ENCODE measurements at places on chromosomes 6 and 20. TPM values are rescaled to one million over a fixed set of nuclear protein-coding genes. Genes with fewer than 3 reads are reported as not detected.

DNA sequence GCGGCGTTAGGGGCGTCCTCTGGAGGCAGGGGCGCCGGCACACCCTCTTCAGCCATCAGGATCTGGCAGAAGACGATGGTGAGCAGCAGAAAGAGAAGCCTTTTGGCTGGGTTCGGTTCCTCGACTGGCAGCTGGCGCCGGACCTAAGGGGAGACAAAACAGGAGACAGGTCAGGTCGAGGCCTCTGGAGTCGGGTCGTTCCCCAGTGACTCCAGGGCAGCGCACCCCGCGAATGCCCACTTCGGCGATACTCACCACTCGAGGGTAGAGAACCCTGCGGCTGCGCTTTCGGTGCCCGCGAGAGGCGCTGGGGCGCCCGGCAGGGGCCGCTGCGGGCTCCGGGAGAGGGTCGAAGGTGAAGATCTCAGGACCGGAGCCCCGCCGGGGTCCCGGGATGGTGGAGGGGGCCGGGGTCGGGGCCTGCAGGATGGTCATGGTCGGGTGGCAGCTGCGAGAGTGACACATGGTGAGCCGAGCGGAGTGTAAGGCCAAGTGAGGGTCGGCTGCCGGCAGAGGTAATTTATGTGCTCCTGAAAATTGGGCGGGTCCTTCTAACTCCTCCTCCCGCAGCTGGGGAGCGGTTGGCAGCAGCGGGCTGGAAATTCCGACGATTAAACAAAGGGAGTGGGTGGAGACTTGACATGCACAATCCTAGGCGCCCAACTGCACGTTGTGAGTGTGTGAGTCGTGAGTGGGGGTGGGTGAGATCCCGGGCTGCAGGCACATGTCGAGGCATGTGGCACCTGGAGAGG lies at the start of gene IER3:
Gene IER3 (minus strand): TSS at position 494 of the 752 bp plus-strand sequence. CDS start 29 bp downstream, at position 465.
- DNase-seq: peak; percentile 95

GRCh38 chr6:53360093-53360912 lies 11.6 kb upstream of the ELOVL5 start:
- peak; percentile 55 for DNase-seq

The SUPT3H gene
- 35.8 TPM for total RNA-seq

DNA sequence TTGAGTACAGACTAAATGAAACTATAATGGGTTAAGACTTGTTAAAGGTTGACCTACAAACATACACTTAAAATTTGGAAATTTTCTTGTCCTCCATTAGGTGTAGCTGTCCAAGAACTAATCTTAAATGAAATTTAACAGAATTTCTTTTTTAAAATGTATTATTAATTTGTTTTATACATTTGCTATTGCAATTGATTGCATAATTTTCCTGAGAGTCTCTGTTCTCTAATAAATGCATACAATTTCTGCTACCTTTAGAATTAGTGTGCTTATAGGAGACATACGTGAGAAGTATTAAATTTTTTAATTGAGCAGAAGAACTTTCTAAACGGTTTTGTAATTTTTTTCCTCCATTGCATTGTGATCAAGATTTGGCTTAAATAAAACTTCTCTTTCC lies 1.5 kb downstream of the FAM135A start:
- DNase-seq: no peak

DNA sequence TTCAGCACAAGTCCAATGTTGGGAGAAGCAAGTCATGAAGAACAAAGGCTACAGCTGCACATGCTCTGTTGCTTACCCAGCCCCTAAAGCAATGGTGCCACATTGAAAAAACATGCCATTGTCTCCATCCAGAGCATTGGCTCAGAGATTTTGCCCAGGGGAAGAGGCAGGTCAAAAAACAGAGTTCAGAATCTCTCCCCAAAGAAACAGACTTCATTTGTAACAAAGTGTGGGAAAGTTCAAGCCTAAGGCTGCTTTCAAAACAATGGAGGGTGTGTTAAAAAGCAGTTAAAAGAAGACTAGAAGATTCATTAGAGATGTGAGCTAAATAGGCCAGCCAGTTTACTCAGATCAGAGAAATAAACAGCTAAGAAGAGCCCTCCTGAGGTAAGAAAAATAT lies 63.6 kb downstream of the DZANK1 start:
- DNase-seq: no peak

- peak; percentile 23 for DNase-seq
Observed at GRCh38 chr20:18057101-18057993, at the start of gene OVOL2. OVOL2 (minus strand) TSS chr20:18057916; CDS start chr20:18057634, 282 bp downstream.

- DNase-seq: no peak
Observed at GRCh38 chr20:38108986-38109541, 56.0 kb downstream of the TGM2 start.

DNA sequence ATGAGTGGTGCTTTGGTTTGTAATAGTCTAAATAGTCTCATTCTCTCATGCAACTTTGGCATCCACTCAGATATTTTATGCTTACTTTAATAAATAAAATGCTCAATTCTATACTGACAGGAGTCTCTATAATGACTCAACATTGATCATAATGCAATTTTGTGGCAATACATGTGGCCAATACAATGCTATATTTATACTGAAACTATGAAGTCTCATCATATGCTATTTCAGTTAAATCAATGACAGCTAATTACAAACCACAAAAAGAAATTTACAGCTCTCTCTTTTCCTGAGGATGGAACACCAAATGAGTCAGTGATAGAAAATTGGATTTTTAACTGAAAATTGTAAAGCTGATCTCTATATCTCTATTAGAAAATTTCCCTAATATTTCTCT lies 77.1 kb downstream of the WASF1 start:
- no peak for DNase-seq

GRCh38 chr20:39378776-39379175 lies 416.6 kb downstream of the DHX35 start:
- DNase-seq: no peak

DNA sequence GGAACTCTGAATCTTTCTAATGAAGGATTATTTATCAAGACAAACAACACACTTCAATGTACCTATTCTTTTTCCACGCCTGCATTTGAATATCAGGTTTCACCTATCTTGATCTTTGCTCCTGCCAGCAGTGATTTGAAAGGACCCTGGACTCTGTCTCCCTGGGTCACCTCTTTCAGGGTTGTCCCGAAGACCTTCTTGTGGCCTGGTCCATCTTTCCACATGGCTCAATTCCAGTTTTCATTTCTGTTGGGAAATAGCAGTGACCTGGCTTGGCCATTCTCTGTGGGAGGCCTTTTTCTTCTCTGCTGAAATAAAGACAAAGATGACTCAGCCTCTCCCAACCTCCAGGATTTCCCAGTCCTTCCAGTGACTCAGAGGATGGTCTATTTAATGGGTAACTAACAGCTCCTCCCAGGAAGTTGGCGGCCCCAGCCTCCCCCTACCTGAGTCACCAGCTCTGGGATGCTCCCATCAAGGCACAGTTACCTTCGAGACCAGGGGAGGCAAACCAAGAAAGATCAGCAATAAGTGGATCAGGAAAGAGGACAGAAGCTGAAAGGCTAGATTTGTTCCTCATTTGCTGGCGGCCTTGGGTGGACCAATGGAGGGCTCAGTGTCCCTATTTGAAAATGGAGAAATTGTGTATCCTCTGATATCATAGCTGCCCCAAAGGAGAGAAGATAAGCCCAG lies 120.2 kb upstream of the RNF24 start:
- peak; percentile 97 for DNase-seq

The ADTRP gene
- 2.8 TPM for total RNA-seq

DNA sequence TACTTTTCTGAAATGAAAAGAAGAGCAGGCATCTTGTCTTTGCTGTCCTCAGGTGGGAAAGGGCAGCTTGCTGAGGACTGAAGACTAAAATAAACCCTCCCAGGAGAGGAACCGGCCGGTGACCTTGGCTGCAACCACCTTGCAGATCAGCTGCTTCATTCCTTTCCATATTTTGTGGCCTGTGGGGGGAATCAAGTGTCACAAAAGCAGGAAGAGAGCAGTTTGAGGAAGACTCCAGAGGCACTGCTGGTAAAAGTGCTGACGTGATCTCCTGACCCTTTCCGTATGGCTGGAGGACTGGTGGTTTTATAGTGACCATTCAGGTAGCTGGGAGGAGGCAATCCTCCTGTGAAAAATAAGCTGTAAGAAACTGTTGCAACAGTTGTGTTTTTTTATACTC lies 157.0 kb downstream of the PLCB4 start:
- DNase-seq: no peak

DNA sequence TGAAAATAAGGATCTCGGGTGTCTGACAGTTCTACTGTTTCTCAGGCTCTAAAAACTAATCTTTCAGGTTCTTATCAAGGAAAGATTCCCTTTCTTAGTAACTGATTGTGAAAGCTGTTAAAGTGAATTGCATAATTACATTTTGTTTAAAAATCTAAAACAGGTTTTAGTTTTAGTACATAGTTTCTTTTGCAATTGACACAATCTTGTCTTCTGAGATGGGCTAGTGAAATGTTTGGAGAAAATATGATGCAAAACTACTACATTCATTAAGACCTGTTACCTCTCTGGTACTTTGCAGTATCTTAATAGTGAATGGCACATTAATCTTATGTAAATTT lies 298.4 kb downstream of the UTRN start:
- no peak for DNase-seq

- DNase-seq: no peak
Observed at GRCh38 chr20:12977328-12978125, 31.2 kb upstream of the SPTLC3 start.

DNA sequence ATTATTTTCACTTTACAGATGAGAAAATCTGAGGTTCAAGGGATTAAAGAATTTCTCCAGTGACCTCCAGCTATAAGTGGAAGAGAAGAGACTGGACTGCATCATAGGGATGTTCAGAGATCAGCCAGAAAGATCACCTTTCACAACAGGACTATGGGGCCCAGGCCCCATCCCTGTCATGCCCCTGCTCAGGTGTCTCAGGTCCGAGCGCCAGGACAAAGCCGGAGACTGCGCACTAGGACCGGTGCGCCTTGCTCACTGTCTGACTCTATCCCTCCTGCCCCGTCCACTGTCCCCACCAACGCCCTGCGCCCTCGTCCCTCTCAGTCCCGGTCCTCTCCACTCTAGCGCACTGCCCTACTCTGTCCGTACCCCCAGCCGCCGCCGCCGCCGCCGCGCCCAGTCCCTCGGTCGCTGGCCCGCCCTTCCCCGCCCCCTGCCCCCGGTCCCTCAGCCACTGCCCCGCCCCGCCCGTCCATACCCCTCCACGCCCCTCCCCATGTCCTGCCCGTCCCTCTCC lies 521 bp upstream of the RAD21L1 start:
- DNase-seq: no peak

DNA sequence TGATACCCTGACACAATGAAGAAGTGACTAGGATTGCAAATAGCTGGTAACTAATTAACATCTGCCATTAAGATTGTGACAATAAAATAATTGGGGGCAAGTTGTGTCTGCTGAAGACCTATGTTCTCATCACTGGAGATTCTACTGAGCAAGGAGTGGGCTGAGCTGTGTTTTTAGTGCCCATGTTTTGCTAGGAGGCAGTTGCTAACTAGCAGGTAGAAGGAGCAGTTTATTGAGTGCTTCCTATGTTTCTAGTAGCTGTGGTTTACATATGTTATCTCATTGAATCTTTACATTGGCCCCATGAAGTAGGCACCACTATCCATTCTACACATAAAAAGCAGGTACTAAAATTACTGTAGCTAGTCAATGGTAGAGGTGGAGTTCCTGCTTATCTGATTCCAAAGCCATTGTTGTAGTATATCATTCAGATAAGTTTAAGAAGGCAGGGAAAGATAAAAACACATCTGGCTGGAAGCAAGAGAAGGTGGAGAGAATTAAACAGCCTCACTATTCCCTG lies 2.8 kb upstream of the MEP1A start:
- DNase-seq: no peak

The DEFB132 gene
- not detected for total RNA-seq

GRCh38 chr20:4225745-4226144 lies 210.4 kb upstream of the RNF24 start:
- peak; percentile 93 for DNase-seq

The SLC22A2 gene
- total RNA-seq: 1.1 TPM

The KIAA1755 gene
- total RNA-seq: 0.30 TPM

DNA sequence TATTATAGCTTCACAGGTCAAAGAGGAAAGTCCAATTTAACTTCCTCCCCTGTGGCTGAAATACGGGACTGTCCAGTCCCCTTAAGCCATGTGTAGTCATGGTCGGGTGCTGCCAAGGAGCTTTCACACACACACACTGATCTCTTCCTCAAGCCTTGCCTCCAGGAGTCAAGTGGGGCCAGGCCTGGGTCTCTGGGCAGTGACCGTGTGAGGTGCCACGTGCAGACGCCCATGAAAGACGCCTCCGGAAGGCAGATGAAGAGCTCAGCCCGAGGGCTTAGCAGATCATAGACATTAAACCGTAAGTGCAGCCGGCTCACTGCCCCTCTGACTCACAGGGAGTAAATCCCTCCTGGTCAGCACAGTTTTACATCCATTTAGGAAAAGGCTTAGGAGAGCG lies 4.2 kb downstream of the GABRR2 start:
- peak; percentile 63 for DNase-seq

- DNase-seq: peak; percentile 38
Observed at GRCh38 chr6:142940487-142940886, 4.5 kb downstream of the HIVEP2 start.

DNA sequence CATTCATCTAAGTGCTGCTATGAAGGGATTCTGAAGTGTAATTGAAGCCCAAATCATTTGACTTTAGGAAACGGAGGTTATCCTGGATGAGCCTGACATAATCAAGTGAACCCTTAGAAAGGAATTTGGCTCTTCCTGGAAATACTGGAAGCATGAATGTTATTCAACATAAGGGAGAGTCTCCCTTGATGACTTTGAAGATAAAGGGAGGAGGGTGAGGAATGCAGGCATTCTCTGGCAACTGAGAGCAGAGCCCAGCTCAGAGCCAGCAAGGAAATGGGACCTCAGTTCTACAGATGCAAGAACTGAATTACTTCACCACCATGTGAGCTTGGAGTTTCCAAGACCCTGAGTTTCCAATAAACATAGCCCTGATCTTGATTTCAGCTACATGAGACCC lies 168.2 kb downstream of the DLL1 start:
- DNase-seq: no peak

- peak; percentile 95 for DNase-seq
Observed at GRCh38 chr20:4064144-4064909, 49.0 kb upstream of the RNF24 start.

The SMIM13 gene
- total RNA-seq: 29.0 TPM

GRCh38 chr6:141486942-141487341 lies 645.8 kb upstream of the GJE1 start:
- no peak for DNase-seq

The MOXD1 gene
- total RNA-seq: 0.71 TPM

The FAM184A gene
- 4.8 TPM for total RNA-seq

DNA sequence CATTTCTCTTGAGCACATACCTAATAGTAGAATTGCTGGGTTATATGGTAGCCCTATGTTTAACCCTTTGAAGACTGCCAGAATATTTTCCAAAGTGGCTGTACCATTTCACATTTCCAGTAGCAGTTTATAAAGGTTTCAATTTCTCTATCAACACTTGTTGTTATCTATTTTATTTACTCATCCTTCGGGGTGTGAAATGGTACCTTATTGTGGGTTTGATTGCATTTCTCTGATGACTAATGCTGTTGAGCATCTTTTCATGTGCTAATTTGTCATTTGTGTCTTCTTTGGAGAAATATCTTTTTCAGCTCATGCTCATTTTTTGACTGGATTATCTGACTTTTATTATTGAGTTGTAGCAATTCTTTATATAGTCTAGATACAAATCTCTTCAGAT lies 5.4 kb downstream of the ENPP4 start:
- no peak for DNase-seq

GRCh38 chr6:74966712-74967111 lies 239.1 kb downstream of the COL12A1 start:
- no peak for DNase-seq

The GSTA1 gene
- total RNA-seq: not detected

All from Daoy (cell line).